ENCODE measurements at places on chromosomes 16 and 17. TPM values are rescaled to one million over a fixed set of nuclear protein-coding genes. Genes with fewer than 3 reads are reported as not detected.

The SEZ6L2 gene
- total RNA-seq, result 19.9 TPM

The CCL7 gene
- not detected for total RNA-seq

The TNFAIP1 gene
- total RNA-seq, result 49.7 TPM

The RRAD gene
- total RNA-seq, result 39.4 TPM

The KRTAP1-1 gene
- not detected for total RNA-seq

The C17orf113 gene
- total RNA-seq, result 0.67 TPM

The KRTAP9-8 gene
- not detected for total RNA-seq

The OTOA gene
- not detected for total RNA-seq

The GGT6 gene
- total RNA-seq, result not detected

The ADAD2 gene
- total RNA-seq, result not detected

The EVPLL gene
- total RNA-seq, result not detected

The WFIKKN1 gene
- 0.23 TPM for total RNA-seq

The IGF2BP1 gene
- total RNA-seq, result 80.4 TPM

The MMP28 gene
- 7.9 TPM for total RNA-seq

The CDH1 gene
- 4.2 TPM for total RNA-seq

The TAOK1 gene
- 24.1 TPM for total RNA-seq

The KRT28 gene
- not detected for total RNA-seq

The YBX2 gene
- 0.56 TPM for total RNA-seq

The CDH11 gene
- 0.41 TPM for total RNA-seq

The ZNF287 gene
- total RNA-seq, result 13.7 TPM

The WDR59 gene
- 29.8 TPM for total RNA-seq

The HIGD1B gene
- total RNA-seq, result not detected

The C1QL1 gene
- 30.6 TPM for total RNA-seq

The TUBG1 gene
- total RNA-seq, result 137 TPM

The GNG13 gene
- total RNA-seq, result not detected

The SLC5A11 gene
- total RNA-seq, result 0.24 TPM

The FKBP10 gene
- total RNA-seq, result 112 TPM

The TBX6 gene
- 0.31 TPM for total RNA-seq

The RDM1 gene
- total RNA-seq, result 3.1 TPM

The KRTAP3-2 gene
- 0.42 TPM for total RNA-seq

The KLHDC4 gene
- 50.5 TPM for total RNA-seq

The PDE6G gene
- 2.0 TPM for total RNA-seq

The KRTAP17-1 gene
- total RNA-seq, result not detected

The ABCC12 gene
- total RNA-seq, result 0.05 TPM

The E4F1 gene
- 28.6 TPM for total RNA-seq

The RNF166 gene
- 16.7 TPM for total RNA-seq

The SYCE1L gene
- 7.3 TPM for total RNA-seq

All from A549 treated with Mapracorat at 1 μM for 4 hours (cell line).